ENCODE measurements at places on chromosomes 6 and 20.

DNA sequence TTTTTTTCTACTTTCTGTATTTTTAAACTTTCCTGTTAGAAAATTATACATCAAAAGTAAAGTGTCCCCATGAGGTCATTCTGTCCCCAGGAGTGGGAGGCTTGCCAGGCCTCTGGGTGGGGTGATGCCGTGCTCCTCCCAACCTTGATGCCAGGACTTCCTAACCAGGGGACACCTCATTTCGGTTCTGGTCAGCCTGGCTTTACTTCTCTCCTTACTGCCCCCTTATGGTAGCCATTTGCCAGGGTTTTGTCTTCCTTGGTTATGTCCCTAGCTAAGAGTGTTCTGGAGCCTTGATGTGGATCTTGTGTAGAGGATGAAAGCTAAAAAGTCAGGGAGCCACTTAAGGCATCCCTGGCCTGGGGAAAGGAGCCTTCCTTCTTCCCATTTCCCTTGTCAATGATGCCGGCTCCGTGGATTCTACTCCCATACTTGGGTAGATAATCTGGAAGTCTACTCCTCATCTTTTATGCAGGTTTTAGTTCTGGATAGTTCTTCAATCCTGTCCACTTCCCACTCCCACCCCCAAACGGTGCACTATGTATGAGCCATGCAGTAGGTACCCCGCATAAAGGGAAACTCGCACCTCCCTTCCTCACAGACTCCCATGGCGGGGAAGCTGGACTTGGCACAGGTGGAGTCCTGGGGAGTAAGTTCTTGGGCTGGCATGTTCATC lies 164.1 kb upstream of the SALL4 start:
- DNase-seq, result peak; percentile 74

GRCh38 chr20:4808872-4809271 lies 87.2 kb downstream of the PRND start:
- no peak for DNase-seq

DNA sequence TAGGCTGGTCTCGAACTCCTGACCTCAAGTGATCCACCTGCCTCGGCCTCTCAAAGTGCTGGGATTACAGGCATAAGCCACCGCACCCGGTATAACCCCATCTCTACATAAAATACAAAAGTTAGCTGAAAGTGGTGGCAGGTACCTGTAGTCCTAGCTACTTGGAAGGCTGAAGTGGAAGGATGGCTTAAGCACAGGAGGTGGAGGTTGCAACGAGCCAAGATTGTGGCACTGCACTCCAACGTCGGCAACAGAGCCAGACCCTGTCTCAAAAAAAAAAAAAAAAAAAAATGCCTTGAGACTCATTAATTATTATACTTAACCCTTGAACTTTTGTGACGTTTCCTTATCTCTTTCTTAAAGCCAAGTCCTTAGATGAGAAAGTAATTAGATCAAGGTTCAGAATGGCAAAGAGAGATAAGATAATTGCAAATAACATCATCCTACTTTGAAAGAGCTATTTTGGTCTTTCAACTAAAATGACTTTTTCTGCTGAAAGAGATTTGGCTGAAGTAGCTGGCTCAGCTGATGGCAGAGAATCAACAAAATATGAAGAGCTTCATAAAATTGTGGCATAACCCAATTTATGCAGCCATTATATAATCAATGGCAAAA lies 4.7 kb upstream of the SHLD1 start:
- DNase-seq, result no peak

DNA sequence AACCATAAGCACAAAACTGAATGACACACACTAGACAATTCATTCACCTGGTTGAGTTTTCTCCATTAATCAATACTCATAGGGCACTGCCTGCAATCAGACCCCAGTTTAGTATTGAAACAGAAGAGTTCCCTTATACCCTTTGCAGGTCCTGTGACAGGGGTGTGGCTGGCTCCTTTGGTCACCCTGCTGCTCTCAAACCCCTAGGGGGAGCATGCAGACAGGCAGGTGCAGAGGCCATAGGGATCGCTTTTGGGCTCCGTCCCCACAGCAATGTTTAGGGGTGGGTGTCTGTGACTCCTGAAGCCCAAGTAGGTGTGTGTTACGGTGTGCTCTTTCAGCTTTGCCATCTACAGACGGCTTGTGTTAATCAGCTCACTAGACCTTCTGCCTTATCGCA lies 210.4 kb downstream of the CENPW start:
- DNase-seq, result no peak

DNA sequence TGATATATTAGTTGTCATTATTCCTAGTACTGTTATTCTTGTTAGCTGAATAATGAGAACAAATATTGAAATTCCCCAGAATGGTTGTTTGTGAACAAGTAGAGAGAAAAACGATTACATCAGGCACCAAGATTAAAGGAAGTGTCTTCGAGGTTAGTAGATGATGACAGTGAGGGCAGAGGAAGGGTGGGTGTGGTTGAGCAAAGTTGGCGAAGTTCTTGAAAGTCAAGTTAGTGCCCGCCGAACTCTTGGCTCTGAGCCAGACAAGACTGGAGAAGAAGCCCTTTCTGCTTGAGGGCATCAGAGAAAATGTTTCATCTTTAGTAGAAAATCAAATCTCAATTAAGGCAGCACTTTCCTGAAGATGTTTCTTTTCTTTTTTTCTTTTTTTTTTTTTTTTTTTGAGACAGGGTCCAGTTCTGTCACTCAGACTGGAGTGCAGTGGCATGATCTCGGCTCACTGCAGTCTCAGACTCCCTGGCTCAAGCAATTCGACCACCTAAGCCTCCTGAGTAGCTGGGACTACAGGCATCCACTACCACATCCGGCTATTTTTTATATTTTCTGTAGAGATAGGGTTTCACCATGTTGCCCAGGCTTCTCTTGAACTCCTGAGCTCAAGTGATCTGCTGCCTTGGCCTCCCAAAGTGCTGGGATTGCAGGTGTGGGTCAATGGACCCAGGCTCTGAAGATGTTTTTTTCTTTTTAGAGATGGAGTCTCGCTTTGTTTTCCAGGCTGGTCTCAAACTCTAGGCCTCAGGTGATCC lies 77.1 kb downstream of the SGK1 start:
- no peak for DNase-seq

- no peak for DNase-seq
Measured at GRCh38 chr6:98380589-98380988, 453.8 kb upstream of the POU3F2 start.

DNA sequence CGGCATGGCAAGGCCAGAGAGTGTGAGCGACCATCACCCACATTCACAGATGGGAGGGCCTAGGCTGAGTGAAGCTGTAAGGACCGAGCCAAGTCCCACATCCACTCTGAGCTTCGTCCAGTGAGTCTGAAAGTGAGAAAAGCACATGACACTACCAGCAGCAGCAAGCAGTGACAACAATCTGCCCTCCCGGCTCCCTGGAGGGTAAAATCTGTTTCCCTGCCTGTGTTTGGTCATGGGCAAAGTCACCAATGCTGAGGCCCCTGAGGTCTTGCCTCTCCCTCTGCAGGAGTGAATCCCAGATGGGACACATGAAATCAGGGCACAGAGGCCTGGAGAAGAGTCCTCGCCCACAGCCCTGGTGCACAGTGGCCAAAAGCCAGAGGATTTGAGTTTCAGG lies 6.4 kb upstream of the CST7 start:
- no peak for DNase-seq

GRCh38 chr20:1212023-1212422 lies 8.8 kb downstream of the C20orf202 start:
- DNase-seq, result no peak

- no peak for DNase-seq
Measured at GRCh38 chr6:126113261-126113660, 126.9 kb downstream of the TRMT11 start.

GRCh38 chr6:79818471-79818870 lies 128.9 kb downstream of the ELOVL4 start:
- DNase-seq, result no peak
